ENCODE measurements at places on chromosomes 6 and 20.

DNA sequence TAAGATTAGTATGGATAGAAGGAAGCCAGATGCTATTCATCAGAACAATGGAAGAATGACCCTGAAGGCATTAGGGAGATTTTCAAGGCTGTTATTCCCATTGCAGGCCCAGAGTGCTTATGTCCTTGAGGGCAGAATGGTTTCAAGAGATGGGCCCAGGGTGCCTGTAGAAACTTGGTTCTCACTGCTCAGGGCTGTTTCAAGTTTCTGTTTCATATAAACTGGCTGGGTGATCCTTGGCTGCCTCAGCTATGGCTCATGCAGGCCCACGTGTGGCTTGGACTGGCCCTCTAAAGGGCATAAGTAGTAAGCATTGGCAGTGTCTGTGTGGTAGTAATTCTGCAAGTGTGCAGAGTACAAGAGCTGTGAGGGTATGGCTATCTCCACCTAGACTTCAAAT is 540.9 kb upstream of the MAN1A1 start:
- DNase-seq: no peak

- peak; percentile 49 for DNase-seq
These were observed 33.1 kb upstream of the LCA5 start for GRCh38 chr6:79570129-79571029.

GRCh38 chr6:38527371-38527770 is 112.4 kb downstream of the BTBD9 start:
- no peak for DNase-seq

GRCh38 chr6:157226761-157227160 is 96.6 kb downstream of the TMEM242 start:
- no peak for DNase-seq

DNA sequence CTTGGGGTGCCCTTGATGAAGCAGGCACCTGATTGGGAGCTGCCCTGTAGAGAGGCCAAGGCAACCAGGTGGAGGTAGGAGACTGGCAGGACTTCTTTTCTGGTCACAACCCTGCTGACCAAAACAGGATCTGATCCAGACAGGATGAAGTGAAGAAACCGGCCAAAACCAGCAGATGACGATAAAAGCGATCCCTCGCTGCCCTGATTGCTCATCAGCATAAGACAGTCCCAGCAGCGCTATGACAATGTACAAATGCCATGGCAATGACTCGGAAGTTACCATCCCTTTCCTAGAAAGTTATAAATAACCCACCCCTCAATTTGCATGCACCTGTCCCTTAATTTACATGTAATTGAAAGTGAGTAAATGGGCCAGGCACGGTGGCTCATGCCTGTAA is 88.4 kb upstream of the PDE10A start:
- DNase-seq: no peak

- no peak for DNase-seq
These were observed 112.1 kb downstream of the TOX2 start for GRCh38 chr20:44026647-44027342.

DNA sequence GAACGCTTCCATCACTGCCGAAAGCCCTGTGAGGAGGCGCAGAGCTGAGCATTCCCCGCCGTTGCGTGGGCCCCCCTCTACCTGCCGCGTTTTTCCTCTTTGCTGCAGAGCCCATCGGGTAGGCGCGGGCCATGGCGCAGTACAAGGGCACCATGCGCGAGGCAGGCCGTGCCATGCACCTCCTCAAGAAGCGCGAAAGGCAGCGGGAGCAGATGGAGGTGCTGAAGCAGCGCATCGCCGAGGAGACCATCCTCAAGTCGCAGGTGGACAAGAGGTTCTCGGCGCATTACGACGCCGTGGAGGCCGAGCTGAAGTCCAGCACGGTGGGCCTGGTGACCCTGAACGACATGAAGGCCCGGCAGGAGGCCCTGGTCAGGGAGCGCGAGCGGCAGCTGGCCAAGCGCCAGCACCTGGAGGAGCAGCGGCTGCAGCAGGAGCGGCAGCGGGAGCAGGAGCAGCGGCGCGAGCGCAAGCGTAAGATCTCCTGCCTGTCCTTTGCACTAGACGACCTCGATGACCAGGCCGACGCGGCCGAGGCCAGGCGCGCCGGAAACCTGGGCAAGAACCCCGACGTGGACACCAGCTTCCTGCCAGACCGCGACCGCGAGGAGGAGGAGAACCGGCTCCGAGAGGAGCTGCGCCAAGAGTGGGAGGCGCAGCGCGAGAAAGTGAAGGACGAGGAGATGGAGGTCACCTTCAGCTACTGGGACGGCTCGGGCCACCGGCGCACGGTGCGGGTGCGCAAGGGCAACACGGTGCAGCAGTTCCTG is 693 bp downstream of the FAM50B start:
- peak; percentile 77 for DNase-seq

DNA sequence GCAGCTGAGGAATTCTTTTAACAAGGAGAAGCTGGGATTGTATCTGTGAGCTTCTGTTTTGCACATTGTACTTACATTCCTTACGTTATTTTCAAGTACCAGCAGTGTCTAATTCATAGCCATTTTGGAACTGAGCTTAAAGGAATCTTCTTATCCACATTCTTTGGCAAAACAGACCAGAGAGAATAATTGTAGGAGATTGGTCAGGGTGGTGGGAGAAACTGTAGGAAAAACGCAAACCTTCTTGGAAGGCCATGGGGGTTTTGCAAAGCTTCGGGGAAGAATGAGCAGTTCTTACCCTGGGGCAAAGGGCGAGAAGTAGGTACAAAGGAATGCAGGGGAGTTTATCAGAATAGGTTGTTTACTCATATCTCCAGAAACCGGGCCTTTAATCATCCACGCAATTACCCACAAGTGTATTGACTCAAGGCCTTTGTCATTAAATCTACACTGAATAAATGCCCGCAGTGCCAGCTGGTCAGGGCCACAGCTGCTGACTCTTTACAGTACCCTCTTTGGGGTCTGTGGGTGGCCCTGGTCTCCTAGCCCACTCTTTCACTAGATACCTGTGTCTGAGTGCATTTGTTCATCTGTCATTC is 39.6 kb upstream of the SPTLC3 start:
- DNase-seq: no peak

DNA sequence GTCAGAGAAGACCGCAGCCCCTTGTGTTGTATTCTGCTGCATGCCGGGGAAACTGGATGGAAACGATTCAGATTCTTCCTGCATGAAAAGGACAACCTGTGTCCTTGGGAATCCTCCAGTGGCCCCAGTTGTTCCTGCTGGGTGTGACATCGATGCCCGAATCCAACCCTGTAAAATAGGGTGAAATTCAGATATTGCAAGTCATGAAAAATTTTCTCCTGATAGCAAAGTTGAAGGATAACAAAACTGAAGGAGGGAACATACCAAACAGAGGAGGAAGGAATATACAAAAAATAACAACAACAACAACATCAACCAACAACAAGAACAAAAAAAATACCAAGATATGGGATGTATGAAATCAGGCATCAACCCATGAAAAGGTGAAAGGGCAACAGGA is 28.3 kb upstream of the HLA-E start:
- DNase-seq: no peak

DNA sequence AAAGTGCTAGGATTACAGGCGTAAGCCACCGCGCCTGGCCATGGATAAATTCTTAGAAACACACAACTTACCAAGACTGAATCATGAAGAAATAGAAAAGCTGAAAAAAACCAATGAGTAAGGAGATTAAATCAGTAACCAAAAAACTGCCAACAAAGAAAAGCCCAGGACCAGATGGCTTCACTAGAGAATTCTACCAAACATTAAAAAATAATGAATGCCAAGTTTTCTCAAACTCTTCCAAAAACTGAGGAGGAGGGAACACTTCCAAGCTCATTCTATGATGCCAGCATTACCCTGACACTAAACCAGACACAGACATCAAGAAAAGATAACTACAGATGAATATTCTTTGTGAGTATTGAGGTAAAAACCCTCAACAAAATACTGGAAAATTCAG is 44.3 kb downstream of the USP49 start:
- DNase-seq: no peak

- DNase-seq: no peak
These were observed 280.5 kb downstream of the RNF144B start for GRCh38 chr6:18667612-18668011.

DNA sequence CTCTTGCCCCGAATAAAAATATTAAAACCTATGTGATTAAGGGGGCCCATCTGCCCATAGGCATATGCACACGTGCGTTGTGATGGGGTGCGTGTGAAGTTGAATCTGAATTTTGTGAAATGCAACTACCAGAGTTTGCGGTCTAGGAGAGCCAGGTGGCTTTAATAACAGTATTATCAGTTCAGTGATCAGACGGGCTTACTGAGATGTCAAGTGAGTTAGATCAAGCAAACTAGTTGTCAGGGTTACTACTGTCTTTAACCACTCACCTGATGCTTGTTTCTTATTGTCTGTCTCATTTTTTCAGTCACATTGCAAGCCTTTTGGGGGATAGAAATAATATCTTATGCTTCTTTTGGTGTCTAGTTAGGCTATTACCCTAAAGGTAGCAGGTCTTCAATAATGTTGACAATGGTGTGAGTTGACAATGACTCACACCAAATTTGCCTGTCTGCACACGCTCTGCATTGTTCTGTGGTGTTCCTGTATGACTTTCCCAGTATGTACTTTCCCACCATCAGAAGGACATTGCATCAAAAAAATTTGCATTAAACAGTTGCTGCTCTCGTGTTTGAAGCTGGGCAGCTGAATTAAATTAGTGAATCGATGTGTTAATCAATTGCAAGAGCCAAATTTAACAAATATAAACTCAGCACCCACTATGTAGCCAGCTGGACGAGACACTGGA is 103.1 kb upstream of the NAA20 start:
- no peak for DNase-seq

DNA sequence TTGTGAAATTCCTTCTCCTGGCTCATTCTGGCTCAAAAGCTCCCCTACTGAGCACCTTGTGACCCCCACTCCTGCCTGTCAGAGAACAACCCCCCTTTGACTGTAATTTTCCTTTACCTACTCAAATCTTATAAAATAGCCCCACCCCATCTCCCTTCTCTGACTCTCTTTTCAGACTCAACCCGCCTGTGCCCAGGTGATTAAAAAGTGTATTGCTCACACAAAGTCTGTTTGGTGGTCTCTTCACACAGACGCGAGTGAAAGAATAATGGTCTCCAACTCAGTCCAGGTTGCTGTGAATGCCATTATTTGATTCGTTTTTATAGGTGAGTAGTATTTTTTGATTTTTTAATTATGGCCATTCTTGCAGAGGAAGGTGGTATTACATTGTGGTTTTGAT is 414.1 kb upstream of the FKBP1C start:
- no peak for DNase-seq

GRCh38 chr6:142744836-142745235 is 200.1 kb downstream of the HIVEP2 start:
- no peak for DNase-seq

DNA sequence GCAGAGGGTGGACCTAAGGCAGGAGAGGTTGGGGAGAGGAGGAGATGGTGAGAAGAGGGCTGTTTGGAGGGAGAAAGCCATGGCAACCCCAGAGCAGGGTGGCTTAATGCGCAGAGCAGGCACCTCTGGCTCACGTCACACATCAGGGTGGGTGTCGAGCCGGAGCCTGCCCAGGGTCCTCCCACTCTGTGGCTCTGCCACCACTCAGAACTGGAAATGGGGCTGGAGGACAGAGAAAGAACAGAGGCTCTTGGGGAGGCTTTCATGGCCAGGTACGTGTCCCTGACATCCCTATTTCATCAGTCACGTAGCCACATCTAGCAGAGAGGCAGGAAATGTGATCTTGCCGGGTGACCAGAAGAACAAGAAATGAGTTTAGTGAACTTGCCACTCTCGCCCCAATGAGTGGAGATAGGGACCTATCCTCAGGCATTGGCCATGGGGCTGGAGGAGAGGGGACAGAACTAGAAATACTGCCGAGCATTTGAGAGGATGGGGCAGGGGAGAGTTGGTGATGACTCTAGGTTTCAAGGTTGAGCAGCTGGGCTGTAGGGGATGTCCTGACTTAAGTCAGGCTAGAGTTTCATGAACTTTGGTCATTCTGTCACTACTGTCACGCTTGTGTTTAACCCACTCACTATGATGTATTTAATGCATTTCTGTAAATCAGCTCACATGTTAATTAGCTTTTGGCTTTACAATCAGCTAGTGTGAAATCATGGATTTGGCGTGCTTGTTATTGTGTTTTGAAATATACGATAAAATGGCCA is 52.7 kb downstream of the CDH26 start:
- no peak for DNase-seq

DNA sequence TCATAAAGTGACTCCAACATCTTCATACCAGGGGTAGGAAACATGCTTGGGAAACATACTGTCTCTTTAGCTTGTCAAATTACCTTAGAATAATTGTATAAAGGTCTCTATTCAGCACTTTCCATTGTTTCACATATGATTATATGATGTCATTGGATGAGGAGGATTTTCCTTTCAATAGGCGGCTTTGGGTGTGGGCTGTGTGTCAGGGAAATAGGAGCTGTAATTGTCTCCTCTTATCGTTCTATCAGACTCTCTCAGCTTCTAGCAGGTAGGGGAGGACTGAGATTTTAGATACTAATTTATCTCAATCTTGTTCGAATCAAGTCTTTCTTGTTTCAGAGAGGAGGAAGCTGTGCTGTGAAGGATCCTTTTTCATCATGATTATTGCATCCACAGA is 179.4 kb upstream of the OLIG3 start:
- DNase-seq: no peak

DNA sequence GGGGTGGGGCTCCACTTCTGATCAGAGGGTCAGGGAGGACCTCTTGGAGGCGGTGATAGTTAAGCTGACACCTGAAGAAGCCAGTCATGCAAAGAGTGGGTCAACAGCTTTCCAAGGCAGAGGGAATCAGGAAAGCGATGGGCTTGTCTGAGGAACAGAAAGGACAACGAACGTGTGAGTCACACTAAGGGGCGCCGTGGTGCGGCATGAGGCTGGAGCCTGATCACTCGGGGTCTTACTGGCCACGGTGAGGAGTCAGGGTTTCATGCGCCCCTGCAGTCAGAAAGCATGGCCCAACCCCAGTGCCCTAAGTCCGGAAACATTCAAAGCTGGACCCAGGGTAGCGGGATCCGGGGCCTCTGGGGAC is 50.6 kb upstream of the SLC32A1 start:
- peak; percentile 75 for DNase-seq

DNA sequence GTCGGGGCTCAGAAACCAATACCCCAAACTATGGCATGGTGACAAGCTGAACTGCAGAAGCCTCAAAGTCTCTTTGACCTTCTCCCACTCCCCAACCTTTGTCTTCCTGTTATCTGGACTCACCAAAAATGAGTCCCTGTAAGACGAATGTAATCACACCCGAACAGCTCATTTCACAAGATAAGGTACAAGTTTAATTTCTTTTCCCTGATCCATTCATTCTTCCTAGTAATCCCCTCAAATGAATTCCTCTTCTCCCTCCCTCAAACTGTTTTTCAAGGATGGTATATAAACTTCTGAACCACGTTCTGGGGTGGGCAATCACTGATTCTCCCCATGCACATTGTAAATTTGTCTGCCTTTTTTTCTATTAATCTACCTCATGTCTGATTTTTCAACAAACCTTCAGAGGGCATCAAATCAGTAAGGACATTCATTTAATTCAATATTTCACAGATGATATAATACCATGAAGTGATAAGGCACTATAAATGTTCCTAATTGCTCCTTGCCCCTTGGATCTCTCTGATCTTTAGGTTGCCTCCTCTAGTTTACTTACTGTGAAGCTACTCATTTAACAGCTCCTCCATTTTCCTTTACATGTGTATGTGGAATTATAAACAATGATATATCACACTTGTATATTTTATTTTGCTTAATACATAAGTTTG is 77.2 kb downstream of the OR2B2 start:
- DNase-seq: no peak

GRCh38 chr20:60255415-60255814 is 297.2 kb downstream of the CDH26 start:
- peak; percentile 86 for DNase-seq

Measured in NCI-H1417 (cell line).